ENCODE measurements at places on chromosomes 11 and 22.

DNA sequence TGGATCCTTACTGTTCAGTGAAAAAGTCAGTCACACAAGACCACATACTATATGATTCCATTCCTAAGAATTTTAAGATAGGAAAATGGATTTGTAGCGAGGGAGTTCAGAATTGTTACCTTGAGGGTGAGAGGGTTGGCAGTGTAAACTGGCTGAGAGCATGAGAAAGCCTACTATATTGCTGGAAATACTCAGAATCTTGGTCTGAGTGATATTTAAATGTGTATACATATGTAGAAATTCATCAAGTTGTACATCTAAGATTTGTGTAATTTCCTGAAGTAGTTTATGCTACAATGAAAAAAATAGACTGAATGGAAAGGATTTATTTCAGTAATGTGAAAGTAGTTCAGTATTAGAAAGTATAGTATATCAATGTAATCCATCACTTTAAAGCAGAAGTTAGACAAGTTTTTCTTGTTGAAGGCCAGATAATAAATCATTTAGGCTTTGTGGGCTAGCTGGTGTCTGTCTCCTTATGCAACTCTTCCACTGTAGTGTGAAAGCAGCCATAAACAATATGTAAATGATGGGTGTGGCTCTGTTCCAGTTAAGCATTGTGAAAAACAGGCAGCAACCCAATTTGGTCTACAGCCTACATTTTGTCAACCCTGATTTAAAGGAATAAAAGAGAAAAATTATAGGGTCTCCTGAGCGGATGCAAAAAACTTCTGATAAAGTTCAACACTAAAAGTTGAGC lies 127.2 kb upstream of the THY1 start:
- DNase-seq: no peak

- DNase-seq: peak; percentile 40
Measured at GRCh38 chr11:109697140-109697843, 275.3 kb downstream of the C11orf87 start.

GRCh38 chr11:54946424-54946823 lies 239.8 kb downstream of the OR4A5 start:
- no peak for DNase-seq

- no peak for DNase-seq
Measured at GRCh38 chr11:34654483-34655334, 33.8 kb downstream of the EHF start.

DNA sequence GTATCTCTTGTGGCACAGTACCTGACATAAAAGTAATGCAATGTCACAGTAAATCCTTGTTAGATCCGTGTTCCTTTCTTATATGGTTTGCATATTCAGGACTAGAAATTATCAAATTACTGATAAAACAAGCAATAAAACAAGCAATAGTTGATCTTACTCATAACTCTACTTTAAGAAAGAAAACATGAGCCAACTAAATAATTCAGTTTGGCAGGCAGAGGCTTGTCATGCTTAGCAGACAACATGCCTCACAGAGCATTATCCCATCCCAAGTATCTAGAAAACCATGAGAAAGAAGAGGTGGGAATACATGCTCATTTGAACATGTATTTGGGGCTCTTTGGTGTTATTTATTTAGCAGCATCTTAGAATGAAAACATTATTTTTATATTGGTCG lies 241.9 kb downstream of the SOX6 start:
- DNase-seq: peak; percentile 14

DNA sequence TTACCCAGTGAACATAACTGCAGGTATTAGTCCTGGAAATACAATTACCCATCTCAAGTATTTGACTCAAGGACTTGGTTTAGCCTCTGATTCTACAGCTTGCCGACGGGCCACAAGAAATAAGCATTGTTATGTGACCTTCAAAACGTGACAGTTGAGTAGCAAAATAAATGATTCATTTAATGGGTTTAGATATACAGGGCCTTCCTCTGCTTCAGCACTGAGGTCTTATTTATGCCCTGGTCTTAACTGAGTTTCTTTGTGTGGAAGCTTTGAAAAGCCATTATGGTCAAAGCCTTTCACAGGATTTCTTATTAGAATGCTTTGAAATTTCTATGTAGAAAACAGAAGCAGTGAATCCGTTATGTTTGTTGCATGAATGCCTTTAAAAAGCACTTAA lies 899.2 kb upstream of the API5 start:
- DNase-seq: no peak

DNA sequence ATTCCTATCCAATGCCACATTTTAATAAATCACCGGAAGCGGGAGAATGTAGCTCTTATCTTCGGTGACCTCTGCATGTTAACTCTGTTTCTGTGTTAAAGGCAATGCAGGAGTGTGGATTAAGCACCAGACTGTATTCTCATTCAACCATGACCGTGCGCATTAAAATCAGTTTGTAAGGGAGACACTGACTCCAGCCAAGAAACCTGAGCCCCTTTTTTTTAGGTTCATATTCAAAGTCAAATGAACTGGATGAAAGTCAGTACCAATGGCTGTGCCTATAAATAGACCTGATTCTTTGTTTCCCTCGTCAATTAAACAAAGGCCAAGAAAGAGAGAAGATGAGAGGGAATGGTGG lies 32.2 kb downstream of the C11orf91 start:
- peak; percentile 73 for DNase-seq

- DNase-seq: no peak
Measured at GRCh38 chr11:64096835-64097234, 61.1 kb downstream of the FLRT1 start.

DNA sequence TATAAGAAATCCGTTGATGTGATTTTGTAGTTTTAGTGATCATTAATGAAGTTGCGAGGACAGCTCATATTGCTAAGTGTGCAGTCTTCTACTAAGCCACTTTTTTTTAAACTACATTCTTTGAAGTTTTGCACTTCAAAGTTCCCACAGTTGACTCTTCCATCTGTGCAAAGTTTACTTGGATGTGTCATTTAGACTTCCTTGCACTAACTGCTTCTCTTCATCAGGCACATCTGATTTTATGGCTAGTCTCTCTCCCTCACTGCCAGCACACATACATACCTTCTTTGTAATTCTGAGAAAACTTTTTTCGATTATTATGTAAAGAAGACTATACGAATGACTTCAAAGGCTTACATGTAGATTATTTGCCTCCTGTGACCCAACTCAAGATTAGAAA lies 250.0 kb downstream of the DYNC2H1 start:
- DNase-seq: no peak

- no peak for DNase-seq
Measured at GRCh38 chr11:8757533-8757932, 74.9 kb downstream of the RPL27A start.

- no peak for DNase-seq
Measured at GRCh38 chr22:44338177-44338810, 25.5 kb upstream of the SHISAL1 start.

All from NCI-H446 (cell line).